ENCODE measurements at places on chromosomes 11 and 22. TPM values are rescaled to one million over a fixed set of nuclear protein-coding genes. Genes with fewer than 3 reads are reported as not detected.

DNA sequence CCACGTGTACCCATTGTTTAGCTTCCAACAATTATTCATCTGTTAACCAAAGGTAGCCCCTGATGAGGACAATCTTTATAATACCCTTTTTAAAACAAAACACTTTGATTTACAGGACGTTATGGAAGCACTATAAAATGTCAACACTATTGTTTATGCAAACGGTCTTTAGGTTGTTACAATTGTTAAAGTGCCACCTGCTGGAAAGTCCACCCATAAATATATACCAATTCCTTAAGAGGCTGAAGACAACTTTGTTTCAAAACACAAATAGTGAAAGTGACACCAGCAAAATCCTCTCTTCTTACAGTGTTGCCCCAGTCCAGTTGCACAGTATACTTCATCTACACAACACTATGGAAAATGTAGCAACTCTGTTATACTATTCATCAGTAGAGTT lies 68.9 kb upstream of the SLN start:
- DNase-seq: no peak

GRCh38 chr11:86386746-86387145 lies 12.1 kb downstream of the CCDC81 start:
- no peak for DNase-seq

DNA sequence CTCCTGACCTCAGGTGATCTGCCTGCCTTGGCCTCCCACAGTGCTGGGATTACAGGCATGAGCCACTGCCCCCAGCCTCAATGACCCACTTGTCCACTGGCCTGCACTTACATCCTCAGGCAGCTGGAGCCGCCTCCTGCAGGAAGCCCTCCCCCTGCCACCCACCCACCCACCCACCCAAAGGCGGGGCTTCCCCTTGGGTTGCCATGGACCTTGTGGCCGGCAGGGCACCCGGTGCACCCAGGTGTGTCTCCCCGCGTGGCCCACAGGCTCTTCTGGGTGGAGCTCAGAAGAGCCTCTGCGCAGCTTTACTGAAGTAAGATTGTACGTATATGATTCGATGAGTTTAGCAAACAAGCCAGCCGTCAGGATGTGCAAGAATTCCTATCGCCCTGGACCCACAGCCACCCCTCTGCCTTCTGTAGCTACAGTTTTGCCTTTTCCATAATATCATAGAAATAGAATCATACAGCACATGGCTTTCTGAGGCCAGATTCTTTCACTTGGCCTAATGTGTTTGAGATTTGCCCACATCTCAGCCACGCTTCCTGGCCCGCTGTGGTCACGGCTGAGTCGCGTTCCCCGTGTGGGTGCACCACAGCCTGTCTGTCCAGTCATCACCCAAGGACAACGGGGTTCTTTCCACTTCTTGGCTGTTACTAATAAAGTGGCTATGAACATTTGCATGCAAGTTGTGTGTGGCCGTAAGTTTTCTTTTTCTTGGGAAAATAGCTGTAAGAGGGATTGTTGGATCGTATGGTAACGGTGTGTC lies 5.3 kb upstream of the BRSK2 start:
- no peak for DNase-seq

- no peak for DNase-seq
Measured at GRCh38 chr11:83549984-83550667, 264.0 kb upstream of the CCDC90B start.

- DNase-seq: no peak
Measured at GRCh38 chr22:24411256-24412004, 16.0 kb upstream of the ADORA2A start.

PHLDA2 gene
- not detected for total RNA-seq

FAM227A gene
- total RNA-seq: 0.66 TPM
